Cerebellar cortex (tissue), 1 donor: ENCODE measurements at places on chromosomes 1 and 21.

DNA sequence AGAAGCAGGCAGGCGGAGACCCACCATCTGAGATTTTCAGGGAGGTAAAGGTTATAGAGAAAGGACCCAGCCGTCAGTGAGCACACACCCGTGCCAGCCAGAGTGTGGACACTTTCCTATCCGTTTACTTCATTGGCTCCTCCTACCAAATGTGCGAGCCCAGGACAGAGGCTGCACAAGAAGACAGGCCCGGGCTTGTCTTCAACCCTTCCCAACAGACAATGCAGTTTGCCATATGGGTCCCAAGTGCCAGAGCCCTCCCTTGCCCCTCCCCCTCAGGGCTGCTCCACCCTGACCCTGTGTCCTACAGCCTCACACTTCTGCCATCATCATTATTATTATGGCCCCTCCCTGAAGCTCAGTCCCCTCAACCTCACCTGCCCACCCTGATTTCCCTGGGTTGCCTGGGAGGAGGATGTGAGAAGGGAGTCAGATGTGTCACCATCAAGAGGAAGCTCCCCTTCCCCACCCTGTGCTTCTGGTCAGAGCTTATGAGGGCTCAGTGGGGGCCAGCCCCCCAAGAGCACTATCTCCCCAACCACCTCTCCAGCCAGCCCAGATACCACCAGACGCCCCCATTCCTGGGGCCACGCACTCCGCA lies 9.4 kb downstream of the LAPTM5 start:
- DNase-seq: no peak

- DNase-seq: no peak
These were observed 175.3 kb downstream of the PRDM16 start for GRCh38 chr1:3244025-3244926.

GRCh38 chr1:206935491-206936067 lies 10.7 kb downstream of the PIGR start:
- DNase-seq: peak; percentile 16

- no peak for DNase-seq
These were observed 25.4 kb downstream of the ST6GALNAC5 start for GRCh38 chr1:76892675-76893074.

GRCh38 chr21:34595457-34595856 lies 19.5 kb downstream of the RCAN1 start:
- DNase-seq: peak; percentile 74

GRCh38 chr1:1562556-1563195 lies 12.0 kb downstream of the SSU72 start:
- no peak for DNase-seq

DNA sequence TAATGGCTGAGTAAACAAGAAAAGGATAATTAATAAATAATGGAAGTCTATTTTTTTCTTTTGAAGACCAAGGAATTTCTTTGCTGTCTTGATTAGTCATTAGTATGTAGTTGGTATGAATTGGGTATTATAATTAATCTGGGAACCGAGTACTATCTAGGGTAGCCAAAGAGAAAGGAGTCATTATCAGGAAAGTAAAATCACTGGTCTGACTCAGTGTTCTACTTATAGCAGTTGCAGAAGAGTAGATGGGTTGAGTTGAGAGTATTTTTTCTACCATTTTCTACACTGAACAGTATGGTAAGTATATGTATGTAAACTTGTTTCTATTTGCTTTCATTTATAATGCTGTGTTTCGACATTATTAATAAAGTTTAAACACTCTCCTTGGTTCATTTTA lies 26.6 kb downstream of the CDC14A start:
- DNase-seq: no peak

DNA sequence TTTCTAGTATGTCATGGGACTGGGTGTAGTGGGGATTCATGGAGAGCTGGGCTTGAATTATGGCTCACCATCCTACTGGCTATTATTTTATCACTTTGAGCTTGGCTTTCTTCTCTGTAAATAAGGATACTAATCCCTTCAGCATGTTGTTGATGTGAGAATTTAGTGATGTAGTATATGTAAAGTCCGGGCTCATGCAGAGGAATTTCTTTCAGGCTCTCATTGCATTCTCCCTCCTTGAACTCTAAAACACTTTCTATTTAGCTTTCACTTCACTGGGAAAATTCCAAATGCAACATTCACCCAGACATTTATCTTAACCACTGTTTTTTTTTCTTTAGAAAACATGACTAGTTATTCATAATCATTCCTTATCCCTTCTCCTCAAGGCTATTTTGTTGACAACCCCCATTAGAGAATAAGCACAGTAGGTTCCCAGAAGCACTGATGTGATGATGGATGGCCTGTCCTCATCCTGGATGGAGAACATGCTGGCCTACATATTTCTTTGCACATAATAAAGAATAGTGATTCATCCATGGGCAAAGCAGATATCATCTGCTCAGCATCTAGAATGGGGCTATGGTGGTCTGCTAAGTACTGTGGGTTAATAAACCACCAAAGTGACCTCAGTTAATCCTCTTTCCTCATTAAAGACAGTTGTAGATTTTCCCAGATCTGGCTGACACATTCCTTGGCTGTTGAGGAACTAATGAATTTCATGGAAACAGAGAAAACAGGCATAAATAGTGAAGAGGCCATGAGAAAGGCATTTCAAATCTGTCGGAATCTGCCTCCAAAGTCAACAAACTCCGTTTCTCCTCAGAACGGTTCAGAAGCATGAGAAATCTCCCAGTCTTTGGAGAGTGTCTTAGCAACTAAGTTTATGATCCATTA lies 68.0 kb upstream of the CYP2J2 start:
- no peak for DNase-seq

DNA sequence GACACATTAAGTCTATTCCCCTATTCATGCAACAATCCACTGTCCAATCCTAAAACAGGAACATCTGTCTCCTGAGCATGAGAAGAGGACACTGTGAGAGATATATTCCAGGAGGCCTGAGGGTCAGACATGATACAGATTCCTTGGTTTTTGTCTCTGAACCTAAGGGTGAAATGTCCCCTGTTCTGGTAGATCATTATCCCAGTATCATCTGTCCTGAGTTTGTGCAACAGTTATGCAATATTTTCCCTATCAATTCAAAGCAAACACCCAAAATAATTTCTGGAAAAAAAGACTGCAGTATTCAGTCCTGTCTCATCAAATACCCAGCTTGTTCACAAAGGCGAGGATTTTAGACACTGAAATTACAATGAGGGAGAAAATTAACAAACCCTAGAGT lies 61.4 kb downstream of the PRKAB2 start:
- DNase-seq: no peak

DNA sequence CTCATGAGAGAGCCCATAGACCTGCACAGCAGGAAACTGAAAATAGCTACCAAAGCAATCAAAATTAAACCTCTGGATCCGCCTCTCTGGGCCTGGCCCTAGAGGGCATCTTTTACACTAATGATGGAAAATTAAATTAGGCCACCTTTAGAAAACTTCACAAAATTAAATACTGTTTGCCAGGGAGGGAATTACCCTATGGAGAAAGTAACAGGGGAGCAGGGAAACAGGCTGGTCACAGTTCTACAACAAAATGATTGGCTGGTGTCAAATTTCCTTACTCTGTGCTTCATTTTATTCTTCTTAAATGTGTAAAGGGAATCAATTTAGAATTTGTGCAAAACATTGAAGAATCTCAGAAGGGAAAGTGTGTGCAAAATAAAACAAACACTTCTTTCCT lies 62.4 kb downstream of the SPATA46 start:
- DNase-seq: no peak

GRCh38 chr1:233723387-233723786 lies 109.5 kb downstream of the KCNK1 start:
- no peak for DNase-seq

GRCh38 chr1:5882367-5883128 lies 109.7 kb downstream of the NPHP4 start:
- no peak for DNase-seq

GRCh38 chr1:240423246-240423924 lies 188.6 kb downstream of the GREM2 start:
- no peak for DNase-seq

DNA sequence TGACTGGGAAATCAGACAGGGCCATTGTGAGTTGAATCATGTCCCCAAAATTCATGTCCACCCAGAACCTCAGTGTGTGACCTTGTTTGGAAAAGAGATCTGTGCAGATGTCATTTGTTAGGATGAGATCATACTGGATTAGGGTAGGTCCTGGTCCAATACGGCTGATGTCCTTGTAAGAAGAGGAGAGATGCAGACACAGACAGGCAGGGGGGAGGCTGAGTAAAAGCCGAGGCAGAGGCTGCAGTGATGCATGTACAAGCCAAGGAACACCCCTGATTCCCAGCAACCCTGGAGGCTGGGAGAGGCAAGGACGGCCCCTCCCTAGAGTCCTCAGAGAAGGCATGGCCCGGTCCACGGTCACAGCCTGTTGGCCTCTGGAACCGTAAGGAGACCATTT lies 15.9 kb upstream of the NPPB start:
- DNase-seq: no peak

- no peak for DNase-seq
These were observed 111.7 kb downstream of the NMNAT2 start for GRCh38 chr1:183306317-183307042.

DNA sequence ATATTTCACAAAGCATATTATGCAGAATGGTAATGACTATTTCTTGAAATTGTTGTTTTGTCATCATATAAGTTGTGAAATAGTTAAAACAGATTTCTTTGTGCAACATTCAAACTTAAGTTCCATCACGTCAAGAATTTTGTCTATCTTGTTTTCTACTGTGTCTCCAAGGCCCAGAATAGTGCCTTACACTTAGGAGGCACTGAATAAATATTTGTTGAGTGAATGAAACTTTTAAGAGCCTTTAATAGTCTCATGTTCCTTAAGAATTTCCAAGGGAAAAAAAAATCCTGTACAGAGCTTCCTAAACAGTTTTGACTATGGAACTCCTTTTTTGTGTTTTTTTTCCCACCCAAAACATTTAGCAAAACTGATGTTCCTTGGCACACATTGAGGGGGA lies 50.8 kb upstream of the TNFSF18 start:
- DNase-seq: no peak

- peak; percentile 41 for DNase-seq
These were observed 42.3 kb downstream of the STYXL2 start for GRCh38 chr1:167136191-167136614.

DNA sequence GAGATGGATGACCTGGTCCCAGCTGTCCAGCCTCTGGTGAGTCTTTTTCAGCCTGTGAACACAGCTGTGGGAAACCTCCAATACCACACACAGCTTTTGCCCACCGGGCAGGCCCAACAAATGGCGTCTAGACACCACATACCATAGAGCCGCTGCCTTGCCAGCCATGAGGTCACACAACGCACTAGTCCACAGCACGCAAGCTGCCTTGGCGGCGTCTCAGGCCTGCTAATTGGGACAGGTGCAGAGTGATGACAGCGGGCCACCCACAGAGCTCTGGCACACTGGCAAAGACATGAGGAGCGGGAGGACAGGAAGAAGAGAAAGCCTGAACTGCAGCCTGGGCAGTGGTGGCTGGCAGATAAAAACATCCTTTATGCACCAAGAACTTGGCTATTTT lies 125.5 kb downstream of the ADAMTS1 start:
- peak; percentile 89 for DNase-seq

GRCh38 chr1:29258976-29259801 lies 22.9 kb downstream of the PTPRU start:
- DNase-seq: no peak

DNA sequence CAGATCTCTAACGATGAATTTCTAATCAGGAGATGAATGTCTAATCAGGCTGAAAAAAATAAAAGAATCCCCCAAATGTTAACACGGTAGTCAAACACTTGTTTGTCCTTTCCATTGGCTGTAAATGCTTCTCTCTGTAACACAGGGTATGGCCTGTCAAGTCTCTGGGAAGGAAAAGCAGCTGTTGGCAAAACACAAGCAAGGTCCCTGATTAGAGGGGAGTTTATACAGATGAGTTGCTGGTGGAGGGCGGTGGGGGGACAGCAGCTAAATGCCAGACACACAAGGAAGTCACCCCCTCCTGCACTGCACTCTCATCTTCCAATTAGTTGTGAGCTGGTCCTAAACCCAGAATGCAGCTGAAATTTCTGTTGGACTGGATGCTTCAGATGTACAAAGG lies 51.0 kb downstream of the PGBD5 start:
- DNase-seq: no peak

DNA sequence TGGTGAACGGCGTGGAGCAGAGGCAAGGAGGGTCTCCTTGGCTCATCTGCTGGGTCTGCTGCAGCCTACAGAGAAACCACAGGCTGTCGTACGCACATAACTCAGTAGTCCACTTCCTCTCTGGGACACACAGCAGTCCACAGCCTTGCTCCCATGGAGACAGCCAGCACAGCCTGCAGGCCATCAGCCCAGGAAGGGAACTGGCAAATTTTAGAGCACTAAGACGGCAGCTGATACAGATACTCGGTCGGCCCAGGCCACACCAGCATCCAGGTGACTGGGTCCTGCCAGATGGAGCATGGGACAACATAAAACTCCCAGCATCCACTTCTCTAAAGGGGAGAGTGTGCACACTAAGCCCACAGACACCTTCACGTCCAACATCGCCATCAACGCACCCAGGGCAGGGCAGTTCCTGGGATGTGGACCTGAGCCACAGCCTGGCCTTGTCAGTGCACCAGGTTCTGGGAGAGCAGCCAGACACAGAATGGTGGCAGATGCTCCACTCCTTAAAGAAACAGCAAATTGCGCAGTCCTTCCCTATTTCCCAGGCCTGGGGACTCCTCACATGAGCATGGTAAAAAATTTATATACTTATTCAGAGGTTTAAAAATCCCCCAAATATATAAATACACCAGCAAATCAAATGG lies 247.1 kb upstream of the RAB4A start:
- peak; percentile 88 for DNase-seq

GRCh38 chr21:43343095-43343991 lies 83.6 kb downstream of the SIK1 start:
- DNase-seq: no peak

DNA sequence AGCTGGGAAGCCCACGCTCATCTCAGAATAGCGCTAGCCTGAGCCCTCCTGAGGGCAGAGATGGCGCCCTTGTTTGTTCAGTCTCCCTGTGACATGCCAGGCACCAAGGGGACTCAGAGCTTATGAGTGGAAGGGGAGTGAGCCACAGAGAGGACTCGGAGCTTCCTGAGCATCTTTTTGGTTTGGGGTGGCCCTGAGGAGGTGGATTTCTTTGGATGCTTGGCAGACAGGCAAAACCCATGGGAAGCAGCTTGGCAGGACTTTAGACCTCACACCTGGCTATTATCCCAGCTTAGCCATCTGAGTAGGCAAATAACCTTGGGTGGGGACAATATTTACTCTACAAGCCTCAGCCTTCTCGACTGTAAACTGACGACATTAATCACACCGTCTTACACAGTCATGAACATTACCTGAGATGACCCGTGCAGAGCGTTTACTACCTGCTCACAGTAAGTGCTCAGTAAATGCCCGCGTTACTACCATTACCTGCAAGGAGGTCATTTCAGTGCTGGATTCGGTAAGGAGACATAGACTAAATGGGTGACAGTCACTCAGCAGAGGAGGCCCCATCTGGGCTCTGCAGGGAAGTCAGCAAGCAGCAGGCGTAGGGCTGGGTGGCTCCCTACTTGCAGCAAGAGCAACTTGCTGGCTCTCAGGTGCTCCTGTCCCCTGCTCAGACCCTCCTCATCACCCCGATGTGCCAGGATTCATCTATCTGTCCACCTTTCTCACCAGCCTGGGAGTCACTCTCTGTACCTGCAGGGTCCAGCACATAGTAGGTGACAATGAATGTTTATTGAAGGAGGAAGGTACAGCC lies 54.9 kb downstream of the KLHDC7A start:
- peak; percentile 69 for DNase-seq

GRCh38 chr1:32215629-32216480 lies 6.3 kb downstream of the TMEM234 start:
- DNase-seq: peak; percentile 64

- no peak for DNase-seq
These were observed 42.0 kb downstream of the PCSK9 start for GRCh38 chr1:55081188-55081904.

- DNase-seq: no peak
These were observed 67.2 kb upstream of the FOXD3 start for GRCh38 chr1:63255153-63255552.
